ENCODE measurements at places on chromosomes 13 and 19.

GRCh38 chr13:70043685-70044084 lies 63.9 kb upstream of the ATXN8OS start:
- DNase-seq: no peak
- H3K27me3 ChIP-seq: no peaks in the 10 kb centered on the region
- no peaks in the 10 kb centered on the region for H3K36me3 ChIP-seq
- no peak overlapping the region for H3K27ac ChIP-seq
- no peaks in the 10 kb centered on the region for H3K4me1 ChIP-seq
- H3K4me3 ChIP-seq: no peak overlapping the region

GRCh38 chr13:74274916-74275315 lies 140.7 kb upstream of the KLF12 start:
- no peaks in the 10 kb centered on the region for H3K4me1 ChIP-seq
- no peaks in the 10 kb centered on the region for H3K36me3 ChIP-seq
- H3K27me3 ChIP-seq: no peaks in the 10 kb centered on the region
- H3K27ac ChIP-seq: no peak overlapping the region
- DNase-seq: no peak

- DNase-seq: no peak
- no peaks in the 10 kb centered on the region for H3K36me3 ChIP-seq
- H3K27me3 ChIP-seq: no peaks in the 10 kb centered on the region
- no peaks in the 10 kb centered on the region for H3K4me1 ChIP-seq
- H3K27ac ChIP-seq: no peak overlapping the region
Measured at GRCh38 chr13:83423861-83424260, 458.4 kb downstream of the SLITRK1 start.

GRCh38 chr13:94480672-94481145 lies 1.2 kb upstream of the DCT start:
- no peak overlapping the region for H3K4me3 ChIP-seq
- H3K27ac ChIP-seq: no peak overlapping the region
- no peak for DNase-seq
- no peaks in the 10 kb centered on the region for H3K4me1 ChIP-seq
- H3K36me3 ChIP-seq: no peaks in the 10 kb centered on the region
- no peaks in the 10 kb centered on the region for H3K27me3 ChIP-seq

DNA sequence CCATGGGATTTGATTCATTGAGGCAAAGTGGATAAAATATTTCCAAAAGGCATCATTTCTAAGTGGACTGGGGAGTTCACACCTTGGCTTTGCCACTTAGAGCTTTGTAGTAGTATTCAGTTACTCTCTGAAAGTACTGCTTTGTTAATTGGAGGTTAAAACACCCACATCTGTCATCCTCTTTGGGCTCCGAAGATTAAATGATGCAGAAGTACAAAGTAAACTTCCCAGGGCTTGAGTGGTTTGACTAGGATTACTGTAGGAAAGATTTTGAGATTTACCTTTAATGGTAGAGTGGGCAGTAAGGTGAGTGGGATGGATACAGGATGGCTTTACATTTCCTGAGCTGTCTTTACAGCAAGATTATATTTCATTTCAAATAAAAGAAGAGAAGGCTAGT lies 42.4 kb downstream of the WASF3 start:
- DNase-seq: no peak
- H3K27me3 ChIP-seq: no peaks in the 10 kb centered on the region

GRCh38 chr13:113794086-113794485 lies 35.1 kb downstream of the TMEM255B start:
- DNase-seq: no peak
- H3K27ac ChIP-seq: no peak overlapping the region
- H3K36me3 ChIP-seq: no peaks in the 10 kb centered on the region

GRCh38 chr19:6062274-6062673 lies 48.0 kb downstream of the RFX2 start:
- H3K4me3 ChIP-seq: no peak overlapping the region
- no peaks in the 10 kb centered on the region for H3K36me3 ChIP-seq
- H3K4me1 ChIP-seq: peaks cover 70% of the 10 kb centered on the region
- DNase-seq: no peak
- peak overlapping the region; percentile 98 for H3K27ac ChIP-seq
- H3K27me3 ChIP-seq: no peaks in the 10 kb centered on the region

GRCh38 chr13:44267980-44268379 lies 105.6 kb upstream of the SERP2 start:
- DNase-seq: no peak
- no peaks in the 10 kb centered on the region for H3K36me3 ChIP-seq
- H3K27ac ChIP-seq: peak overlapping the region; percentile 88
- H3K4me3 ChIP-seq: no peak overlapping the region
- no peaks in the 10 kb centered on the region for H3K27me3 ChIP-seq

- H3K4me1 ChIP-seq: no peaks in the 10 kb centered on the region
- DNase-seq: no peak
- H3K4me3 ChIP-seq: no peak overlapping the region
- no peaks in the 10 kb centered on the region for H3K27me3 ChIP-seq
- no peak overlapping the region for H3K27ac ChIP-seq
Measured at GRCh38 chr19:8642561-8642960, 12.1 kb downstream of the NFILZ start.

Data from RWPE2 (cell line).